ENCODE measurements at places on chromosomes 7 and 10.

- DNase-seq, result peak; percentile 53
These were observed 1.2 kb downstream of the DLG5 start for GRCh38 chr10:77925410-77925794.

DNA sequence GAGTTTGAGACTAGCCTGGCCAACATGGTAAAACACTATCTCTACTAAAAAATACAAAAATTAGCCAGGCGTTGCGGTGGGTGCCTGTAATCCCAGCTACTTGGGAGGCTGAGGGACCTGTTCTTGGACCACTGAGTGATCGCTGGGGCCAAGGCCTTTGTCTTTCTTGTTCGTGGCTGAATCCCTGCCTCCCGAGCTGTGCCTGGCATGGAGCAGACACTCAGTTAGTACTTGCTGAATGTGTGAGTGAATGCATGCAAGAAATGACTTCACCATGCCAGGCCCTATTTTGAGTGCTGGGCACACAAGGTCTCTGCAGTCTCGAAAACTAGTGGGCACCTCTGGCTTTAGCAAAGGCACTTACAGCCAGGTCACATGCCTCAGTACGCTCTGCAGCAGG, 85.1 kb downstream of the HIP1 start:
- DNase-seq, result no peak

- no peak for DNase-seq
These were observed 185.4 kb downstream of the CACNA2D1 start for GRCh38 chr7:82258181-82258580.

GRCh38 chr10:77653210-77653609, 15.6 kb upstream of the KCNMA1 start:
- no peak for DNase-seq

DNA sequence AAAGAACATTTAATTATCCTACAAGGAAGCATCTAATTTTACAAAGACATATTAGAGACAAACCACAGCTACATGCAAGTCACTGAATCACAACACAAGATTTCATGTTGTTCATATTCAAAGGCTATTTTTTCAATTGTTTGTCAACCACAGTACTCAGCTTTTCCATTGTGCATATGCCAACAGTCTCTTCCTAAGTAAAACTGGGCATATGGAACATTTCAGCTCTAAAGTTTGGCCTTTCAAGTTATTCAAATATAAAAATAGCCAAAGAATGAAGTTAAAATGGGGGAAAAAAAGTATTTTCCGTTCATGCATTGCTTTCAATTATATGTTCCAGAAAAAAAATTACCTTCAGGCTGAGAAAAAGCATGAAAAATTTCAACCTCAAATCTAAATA, 537.9 kb downstream of the PLXDC2 start:
- DNase-seq, result no peak

- no peak for DNase-seq
These were observed 182.3 kb upstream of the CDCA7L start for GRCh38 chr7:22127835-22128527.

- no peak for DNase-seq
These were observed 240.6 kb downstream of the DGKI start for GRCh38 chr7:137606061-137606674.

DNA sequence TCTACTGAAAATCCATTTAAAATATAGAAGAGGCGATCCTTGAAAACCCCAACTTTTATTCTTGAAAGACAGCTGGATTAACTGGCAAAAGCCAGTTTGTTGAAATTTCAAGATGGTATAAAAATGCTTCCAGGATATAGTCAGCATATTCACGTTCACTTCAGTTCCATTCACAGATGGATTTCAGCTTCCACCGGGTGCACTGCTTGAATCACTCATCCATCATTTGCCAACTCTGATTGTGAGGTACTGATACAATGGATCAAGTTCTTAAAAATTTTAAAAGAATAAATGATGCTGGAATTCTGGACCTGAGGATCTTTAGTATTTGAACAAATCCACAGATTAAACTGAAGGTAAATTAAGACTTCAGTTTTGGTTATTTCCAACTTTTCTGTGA, 2.4 kb downstream of the PURB start:
- no peak for DNase-seq

DNA sequence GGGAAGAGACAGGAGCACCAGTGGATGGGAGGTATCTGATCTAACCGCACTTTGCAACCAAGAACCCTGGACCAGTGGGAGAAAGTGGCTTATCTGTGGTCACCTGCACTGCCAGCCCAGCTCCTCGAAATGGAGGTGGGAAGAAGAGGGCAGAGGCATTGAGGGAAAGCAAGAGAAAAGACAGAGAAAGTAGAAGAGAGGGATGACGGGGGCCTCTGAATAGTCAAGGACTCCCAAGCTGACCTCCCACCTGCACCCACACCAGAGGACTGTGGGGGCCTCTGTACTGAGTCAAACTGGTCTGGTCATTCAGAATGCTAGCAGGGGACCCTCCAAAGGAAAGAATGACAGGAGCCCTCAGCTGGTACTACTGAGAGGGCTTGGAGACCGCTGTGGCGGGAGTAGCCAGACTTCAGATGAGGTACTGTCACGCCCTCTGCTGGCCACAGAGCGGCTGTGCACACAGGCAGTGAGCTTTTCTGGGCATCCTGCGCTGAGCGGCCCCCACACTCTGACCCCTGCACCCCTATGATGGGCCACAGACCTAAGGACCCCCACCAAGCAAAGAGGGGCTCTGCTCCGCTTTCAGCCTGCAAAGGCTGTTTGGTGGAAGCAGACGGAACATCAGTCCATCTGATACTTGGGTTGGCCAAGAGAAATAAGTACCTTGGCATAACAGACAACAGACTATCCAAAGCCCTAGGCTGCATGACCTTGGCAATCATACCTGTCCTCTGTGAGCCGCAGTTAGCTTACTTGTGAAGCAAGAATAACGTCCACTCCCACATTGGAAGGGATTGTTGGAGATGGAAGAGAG, 112.9 kb downstream of the COL13A1 start:
- peak; percentile 95 for DNase-seq

- DNase-seq, result no peak
These were observed 274.8 kb downstream of the FGFR2 start for GRCh38 chr10:121323443-121323842.

DNA sequence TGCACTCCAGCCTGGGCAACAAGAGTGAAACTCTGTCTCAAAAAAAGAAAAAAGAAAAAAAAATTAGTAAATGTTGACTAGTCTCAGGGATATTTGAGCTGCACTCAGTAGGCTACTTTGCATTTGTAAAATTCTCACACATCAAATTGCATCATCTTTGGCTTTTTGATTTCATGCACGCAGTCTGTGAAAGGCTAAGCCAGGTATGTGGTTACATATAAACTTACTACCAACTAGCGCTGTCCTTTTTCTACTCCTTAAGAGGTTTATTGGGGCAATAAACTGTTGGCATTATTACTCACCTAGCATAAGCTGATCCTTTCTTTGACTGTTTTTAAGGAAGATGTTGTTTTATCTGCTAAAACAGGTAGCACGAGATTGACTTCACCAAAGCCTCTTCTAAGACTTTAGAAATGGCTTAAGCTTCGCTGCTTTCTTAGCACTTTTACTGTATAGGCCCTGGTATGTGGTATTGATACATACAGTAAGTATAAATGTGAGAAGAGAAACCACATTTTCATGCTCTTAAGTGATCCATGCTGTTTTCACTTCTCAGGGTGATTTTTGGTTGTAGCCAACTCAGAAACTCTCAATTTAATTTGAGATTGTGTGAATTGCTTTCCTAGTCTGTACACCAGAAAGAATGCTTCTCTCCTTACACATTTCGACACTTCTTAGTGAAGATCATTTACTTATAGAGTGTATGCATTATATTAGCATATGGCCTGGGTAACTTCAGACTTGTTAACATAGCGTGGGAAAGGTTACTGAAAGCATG, 323.9 kb downstream of the AUTS2 start:
- DNase-seq, result no peak

GRCh38 chr7:1843271-1843861, 173.3 kb downstream of the ELFN1 start:
- peak; percentile 88 for DNase-seq

All from posterior cingulate gyrus (tissue), 11 donors.